HT-29 (cell line): ENCODE measurements at places on chromosomes 5 and 9.
A peak's percentile ranks its signal among the peaks of the same experiment; 100 is the strongest.

- no peak for DNase-seq
Observed at GRCh38 chr9:130659699-130660248, 4.6 kb upstream of the PRDM12 start.

GRCh38 chr5:131968396-131968954 lies 23.0 kb upstream of the MEIKIN start:
- DNase-seq = no peak

DNA sequence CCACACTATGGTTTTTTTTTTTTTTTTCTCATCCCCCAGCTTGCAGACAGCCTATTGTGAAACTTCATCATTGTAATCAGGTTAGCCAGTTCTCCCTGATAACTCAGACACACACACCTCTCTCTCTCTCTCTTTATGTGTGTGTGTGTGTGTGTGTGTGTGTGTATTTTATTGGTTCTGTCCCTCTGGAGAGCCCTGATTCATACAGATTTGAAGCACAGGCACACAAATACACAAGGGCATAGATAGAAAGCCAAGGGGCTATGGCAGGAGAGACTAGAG lies 20.6 kb upstream of the VCAN start:
- DNase-seq = no peak

- no peak for DNase-seq
Observed at GRCh38 chr5:132474881-132475496, 15.6 kb downstream of the IRF1 start.

DNA sequence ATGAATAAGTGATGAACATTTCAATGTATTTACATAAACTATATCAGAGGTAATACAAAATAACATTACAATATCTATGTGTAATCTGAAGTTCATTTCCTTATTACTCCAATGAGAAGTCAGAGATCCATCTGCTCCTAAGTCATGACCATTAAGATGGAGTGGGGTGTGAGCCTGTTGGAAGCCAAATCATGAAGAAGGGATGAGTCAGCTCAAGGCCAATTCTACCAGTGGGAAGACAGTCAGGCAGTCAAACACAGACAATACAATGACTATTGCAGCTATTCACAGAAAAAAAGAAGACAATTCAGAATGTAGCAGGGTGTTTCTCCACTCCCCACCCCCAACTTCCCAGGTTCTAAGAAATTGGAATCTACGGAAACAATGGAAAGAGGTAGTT lies 155.0 kb downstream of the NFIB start:
- DNase-seq = no peak

DNA sequence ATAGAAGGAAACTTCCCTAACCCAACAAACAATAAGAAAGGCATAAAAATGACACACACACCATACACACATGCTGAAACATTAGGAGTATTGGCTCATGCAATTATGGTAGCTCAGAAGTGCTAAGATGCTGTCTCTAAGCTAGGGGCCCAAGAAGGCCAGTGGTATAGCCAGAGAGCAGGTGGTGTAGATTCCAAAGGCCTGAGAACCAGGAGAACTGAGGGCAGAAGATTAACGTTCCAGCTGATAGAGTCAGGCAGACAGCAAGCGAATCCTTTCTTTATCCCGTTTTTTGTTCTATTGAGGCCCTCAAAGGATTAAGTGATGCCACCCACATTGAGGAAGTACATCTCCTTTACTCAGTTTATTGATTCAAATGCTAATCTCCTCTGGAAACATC lies 262.9 kb downstream of the EPB41L4A start:
- no peak for DNase-seq

- no peak for DNase-seq
Observed at GRCh38 chr9:77679661-77680368, 31.7 kb upstream of the GNA14 start.

DNA sequence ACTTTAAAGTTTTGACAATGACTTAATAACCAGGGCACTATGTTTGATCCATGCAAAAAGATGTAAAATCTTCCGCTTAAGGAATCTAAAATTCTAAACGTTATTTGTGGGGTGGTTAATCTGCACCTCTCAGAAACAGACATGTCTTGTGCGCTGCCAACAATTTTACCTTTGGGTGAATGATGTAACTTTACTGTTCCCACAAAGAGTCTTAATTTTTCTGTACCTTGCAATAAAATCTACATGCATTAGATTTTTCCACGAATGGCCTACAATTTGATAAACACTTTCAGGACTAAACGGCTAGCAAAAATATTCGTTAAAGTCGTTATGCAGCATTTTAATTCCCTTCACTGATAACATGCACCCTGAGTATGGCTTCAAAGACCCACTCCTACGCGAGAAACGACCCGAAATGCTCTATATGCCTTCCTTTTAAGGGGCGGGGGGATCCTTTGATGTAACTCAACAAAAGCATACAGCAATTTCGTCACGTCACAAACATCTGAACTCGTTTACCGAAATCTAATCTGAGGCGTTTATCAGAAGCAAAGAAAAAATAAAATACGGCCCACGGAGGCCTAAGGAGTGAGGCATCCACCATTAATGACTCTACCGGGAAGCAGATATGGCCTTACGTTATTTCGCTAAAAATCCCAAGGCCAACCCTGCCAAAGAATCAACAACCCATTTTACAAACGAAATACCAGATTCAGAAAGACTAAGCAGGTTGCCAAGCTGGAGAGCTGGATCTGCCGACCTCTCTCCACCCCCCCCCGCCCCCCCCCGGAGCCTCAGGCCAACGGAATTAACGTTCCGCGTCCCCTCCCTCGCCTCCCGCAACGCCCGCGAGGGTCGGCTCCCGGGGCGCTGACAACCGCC lies 621 bp downstream of the AK6 start:
- DNase-seq = peak; percentile 34

DNA sequence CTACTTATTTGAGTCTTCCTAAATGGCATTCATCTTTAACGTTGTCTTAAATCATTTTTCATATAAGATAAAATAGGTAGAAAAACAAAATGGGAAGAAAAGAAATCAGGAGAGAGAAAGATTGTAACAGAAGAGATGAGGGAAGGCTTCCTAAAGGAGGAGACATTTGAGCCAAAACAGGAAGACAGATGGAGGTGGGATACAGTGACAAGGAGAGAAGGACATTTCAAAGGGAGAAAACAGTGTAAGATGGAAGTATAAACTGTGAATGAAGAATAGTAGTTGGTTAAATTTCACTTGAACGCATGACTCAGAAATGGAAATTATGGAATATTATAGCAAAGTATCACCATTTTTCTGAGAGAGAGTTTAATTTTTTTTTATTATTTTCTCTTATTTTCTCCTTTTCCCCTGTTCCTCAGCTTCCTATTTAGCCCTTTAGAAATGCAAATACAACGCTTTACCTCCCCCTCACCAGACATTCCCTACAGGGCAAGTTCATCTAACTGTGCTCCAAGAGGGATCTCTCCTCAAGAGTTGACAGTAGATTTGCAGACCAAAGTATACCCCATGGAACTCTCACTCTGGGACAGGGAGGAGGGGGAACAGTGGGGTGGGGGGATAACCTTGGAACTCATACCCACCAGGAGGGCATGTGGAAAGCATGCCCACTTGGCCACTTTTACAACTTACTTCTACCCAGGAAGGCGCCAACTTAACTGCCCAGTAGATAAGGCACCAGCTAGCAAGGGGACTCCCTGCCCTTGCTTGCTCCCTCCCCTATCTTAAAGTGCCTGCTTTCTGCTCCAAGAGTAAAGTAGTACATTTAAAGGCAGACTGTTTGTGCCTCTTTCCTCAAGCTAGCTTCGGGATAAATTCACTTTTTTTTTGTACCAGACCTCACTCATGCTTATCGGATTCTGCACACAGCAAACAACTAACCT lies 304.7 kb upstream of the POU5F2 start:
- no peak for DNase-seq

GRCh38 chr5:43412644-43413043 lies 453 bp upstream of the CCL28 start:
- DNase-seq = no peak

DNA sequence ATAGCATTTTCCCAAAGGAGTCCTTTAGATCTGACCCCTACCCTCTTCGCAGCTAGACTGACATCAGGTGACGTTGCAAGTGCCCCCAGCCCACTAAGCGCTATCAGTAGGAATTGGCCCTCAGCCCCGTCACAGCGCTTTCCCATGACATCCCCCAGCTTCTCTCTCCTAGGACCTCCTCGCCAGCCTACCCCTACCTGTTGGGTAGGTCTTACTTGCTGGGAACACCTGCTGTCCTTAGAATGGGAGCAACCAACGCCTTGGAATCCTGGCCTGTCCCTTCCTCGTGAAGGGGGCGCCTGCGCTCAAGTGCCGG lies 584 bp upstream of the PIP5K1B start:
- peak; percentile 7 for DNase-seq

DNA sequence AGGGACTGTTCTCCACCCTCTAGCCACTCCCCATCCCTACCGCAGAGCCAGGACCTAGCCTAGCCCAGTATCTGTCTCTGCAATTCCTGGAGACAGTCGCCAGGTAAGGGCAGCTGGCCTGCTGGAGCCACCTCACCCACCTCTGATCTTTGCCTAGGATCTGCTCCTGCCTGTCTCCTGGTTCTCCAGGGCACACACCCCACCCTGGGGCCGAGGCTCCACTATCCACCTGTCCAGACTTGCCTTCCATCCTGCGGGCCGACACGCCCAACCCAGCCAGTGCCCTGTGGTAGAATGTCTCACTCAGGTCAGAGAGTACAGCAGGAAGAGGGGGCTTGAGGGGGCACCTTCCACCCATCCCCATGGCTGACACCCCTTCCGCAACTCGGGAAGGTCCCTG lies 15.7 kb upstream of the AQP7 start:
- peak; percentile 50 for DNase-seq

- DNase-seq = no peak
Observed at GRCh38 chr9:19386502-19387044, 6.5 kb upstream of the RPS6 start.

DNA sequence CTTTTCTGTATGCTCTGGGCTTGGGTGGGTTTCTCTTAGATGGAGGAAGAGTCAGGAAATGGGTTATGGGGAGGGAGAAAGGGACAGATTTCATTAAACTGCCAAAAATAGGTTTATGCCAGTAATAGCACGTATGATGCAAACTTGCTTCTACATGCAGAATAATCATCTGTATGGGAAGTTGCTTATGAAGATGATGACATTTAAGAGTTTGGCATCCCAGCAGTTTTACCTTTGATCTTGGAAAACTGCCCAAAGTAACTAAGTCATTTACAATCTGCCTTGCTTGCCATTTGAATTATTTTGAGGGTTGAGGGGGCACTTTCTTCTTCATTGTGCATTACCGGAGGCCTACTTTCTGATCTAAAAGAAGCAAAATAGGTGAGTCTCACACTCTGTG lies 282.9 kb upstream of the ANKRD55 start:
- peak; percentile 36 for DNase-seq

- DNase-seq = peak; percentile 5
Observed at GRCh38 chr5:78958672-78959445, 26.3 kb downstream of the ARSB start.

GRCh38 chr9:34741628-34742027 lies 31.7 kb upstream of the CCL21 start:
- DNase-seq = no peak

DNA sequence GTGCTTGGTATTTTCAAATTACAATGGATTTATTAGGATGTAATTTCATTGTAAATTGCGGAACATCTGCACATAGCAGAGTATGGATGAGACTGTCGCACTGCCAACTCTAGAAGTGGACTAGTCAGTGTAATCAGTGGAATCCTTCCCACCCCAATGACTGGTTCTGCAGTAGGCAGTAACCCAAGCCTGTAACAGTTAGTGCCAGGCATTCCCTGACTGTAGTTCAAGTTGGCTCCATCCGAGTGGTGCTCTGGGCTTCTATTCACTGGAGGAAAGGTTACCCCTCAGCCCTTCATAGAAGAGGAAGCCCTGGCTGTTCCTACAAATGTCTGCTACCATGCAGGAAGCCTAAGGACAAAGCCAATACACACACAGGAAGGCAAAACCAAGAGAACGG lies 23.2 kb downstream of the AK3 start:
- DNase-seq = no peak

DNA sequence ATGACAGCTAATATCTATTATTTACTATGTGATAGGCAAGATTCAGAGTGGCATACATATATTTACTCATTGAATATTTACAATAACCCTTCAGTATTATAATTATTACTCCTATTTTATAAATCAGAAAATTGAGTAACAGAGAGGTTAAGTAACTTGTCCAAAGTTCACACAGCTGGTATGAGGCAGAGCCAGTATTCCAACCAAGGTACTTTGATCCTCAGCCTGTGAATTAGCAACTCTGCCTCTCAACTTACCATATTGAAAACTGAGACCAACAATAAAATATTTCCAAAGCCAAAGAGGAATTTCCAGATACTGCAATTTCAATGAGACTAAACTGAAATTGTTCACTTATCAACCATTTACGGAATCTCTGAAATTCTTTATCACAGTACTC lies 67.9 kb upstream of the TSLP start:
- no peak for DNase-seq

- no peak for DNase-seq
Observed at GRCh38 chr5:153598099-153598498, 107.6 kb downstream of the GRIA1 start.

DNA sequence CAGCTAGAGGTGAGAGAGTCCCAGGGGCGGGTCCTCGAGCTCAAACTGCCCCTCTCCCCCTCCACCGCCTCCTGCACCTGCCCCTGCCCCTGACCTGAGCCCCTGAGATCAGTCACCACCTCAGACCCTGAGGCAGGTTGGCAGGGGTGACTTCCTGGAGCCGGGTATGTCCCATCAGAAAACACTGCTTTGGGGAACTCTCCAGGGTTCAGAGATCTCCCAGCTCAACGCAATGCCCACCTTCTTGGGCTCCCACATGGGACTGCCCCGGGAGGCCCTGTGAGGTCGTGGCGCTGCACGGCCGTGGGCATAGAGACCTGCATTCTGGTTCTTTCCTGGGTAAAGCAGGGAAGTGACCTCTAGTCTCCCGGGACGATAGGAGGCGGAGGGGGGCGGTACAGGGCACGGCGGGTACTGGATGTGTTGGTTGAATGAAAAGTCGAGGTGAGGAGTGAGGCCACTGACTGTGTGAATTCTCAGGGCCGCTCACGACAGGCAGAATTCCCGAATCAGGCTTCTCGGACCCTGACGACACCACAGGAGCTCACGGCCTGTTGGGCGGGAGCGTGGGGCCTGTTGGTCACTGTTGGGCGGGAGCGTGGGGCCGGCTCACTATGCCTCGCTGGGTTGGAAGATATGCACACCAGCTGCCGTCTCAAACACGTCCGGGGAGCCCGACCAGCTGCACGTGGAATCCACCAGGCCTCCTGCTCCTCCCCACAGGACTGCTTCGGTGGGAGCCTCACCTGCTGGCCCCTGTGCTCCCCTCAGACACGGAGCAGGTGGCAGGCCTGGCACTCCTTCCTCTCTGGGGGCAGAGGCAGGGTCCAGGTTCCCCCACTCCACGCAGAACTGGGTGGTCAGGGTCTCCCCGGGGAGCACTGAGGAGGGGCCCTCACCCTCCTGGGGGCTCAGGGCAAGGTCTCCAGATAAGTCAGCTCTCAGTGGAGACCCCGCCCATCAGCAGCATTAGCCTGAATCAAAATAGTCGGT lies 178.0 kb upstream of the PPP1R26 start:
- DNase-seq = no peak

GRCh38 chr9:106179191-106179590 lies 484.9 kb downstream of the TMEM38B start:
- no peak for DNase-seq
